DND-41 (cell line): ENCODE measurements at places on chromosomes 16 and 17.

DNA sequence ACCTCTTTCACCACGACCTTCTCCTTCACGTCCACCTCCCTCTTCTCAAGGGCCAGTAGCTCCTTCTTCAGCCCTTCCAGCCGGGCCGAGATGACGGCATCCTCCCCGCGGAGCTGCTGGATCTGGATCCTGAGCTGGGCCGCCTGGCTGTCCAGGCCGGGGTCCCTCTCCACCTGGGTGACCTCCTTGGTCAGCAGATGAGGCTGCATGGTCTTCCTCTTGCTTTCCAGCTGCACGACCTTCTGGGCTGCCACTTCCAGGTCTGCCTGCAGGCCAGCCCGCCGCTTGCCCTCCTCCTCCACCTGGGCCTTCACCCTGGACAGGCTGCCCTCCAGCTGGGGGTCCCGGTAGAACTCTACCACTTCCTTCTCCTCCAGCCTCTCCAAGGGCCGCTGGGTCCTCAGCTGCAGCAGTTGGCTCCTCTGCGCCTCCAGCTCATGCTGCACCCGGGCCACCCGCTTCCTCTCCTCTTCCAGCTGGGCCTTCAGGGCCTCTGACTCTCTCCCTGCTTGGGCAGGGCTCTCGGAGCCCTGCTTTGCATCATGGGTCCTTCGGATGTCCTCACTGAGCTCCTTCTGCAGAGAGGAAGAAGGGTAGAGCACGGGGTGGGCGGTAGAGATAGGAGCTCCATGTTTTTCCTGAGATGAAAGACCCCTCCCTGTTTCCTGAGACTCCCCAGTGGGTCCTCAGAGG is 9.5 kb downstream of the CDK3 start:
- no peak for DNase-seq

DNA sequence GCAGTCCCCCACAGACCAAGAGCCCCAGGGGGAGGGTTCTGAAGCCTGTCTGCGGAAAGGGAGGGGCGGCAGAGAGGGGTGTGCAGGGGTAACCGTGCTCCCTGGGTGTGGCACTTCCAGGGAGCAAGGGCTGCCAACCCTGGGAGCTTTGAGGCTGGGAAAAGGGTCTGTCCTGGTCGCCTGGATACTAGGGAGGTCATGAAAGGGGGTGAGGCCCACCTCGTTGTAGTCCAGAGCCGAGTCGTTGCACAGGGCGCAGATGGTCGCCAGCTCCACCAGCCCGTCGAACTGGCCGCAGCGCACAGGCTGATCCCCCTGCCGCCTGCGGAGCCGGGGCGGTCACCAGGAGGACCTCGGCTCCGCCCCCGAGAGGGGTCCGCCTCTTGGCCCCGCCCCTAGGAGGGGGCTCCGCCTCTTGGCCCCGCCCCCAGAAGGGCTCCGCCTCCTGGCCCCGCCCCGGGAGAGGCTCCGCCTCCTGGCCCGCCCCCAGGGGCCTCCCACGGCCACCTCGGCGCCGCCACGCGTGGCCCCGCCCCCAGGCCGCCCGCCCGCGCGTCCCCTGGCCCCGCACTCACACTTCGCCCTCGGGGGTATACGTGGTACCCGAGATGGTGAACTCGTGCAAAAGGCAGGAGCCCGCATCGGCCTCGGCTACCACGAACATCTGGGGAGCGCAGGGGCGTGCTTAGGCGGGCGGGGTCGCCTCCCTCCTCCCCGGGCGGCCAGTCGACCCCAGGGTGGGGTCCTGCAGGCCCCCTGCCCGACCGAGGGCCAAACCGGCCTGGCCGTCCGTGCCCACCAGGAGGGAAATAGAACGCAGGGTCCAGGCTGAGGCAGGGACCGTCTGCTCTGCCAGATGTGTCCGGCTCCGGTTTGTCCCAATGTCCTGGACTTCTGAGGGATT is 19.5 kb downstream of the ATP2A3 start:
- DNase-seq, result no peak

DNA sequence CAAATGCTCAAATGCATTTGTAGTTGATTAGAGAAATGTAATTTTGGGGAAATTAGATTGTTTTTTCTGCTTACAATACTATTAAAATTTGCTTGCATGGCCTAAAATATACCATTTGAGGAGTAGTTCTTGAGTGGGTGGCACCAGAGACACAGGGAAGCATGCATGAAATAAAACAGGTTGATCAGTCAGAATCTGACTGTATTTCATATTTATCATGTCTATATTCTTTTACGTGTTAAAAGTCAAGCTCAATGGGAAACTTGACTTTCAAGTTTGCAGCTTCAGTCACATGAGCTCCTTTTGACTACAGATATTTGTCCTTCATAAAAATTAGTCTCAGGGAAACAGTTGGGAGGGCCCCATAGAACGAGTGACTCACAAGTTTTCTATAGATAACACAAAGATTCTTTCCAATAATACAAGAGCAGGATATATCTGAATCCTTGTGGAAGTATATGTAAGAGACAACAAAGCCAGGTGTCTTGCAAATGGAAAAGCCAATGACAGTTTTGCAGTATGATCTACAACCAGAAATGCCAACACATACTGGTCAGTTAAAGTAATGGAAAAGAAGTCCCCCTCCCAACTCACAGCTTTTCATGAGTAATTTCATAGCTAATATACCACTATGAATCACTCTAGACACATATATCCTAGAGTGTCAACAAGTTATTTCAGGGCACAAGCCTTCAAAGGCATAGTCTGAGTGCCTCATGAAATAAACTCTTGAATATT is 42.2 kb upstream of the CORO6 start:
- DNase-seq, result no peak

- no peak for DNase-seq
These were observed 64.5 kb upstream of the CIBAR2 start for GRCh38 chr16:85176541-85177447.
